Activated T-cell treated with anti-CD3 and anti-CD28 coated beads, Interleukin-2, amount 50 U/mL, for 4 hours (primary cell): ENCODE measurements at places on chromosomes 11 and 22.

DNA sequence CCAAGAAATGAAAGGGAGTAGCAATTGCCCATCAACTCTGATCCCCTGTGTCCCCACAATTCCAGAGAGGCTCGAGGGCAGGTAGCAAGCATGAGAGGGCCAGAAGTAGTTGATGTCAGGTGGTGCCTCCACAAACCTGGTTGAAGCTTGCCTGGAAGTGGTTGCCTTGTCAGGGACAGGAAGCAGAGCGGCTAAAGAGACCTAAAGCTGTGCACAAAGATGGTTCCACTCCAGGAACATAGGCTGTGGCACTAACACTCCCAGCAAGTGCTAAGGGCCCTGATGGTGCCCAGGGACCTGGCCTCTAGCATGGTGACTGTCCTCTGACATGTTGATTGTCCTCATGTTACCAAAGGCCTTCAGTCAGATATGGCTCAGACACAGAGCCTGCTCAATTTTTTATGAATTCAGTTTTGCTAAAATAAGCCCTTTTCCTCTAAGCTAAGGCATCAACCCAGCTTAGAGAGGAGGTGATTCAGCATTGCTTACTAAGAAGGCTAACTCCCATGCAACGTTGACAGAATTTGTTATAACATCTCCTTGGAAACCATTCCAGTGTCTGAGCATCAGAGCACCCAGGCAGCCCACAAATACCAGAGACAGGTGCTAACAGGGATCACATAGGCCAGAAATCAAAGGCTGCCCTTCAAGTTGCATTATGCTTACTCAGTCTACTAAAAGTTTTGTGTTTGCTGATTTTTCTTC, 196.3 kb upstream of the ARHGAP20 start:
- no peak for DNase-seq

GRCh38 chr11:61132646-61133045, 28.6 kb downstream of the VPS37C start:
- DNase-seq, result no peak

DNA sequence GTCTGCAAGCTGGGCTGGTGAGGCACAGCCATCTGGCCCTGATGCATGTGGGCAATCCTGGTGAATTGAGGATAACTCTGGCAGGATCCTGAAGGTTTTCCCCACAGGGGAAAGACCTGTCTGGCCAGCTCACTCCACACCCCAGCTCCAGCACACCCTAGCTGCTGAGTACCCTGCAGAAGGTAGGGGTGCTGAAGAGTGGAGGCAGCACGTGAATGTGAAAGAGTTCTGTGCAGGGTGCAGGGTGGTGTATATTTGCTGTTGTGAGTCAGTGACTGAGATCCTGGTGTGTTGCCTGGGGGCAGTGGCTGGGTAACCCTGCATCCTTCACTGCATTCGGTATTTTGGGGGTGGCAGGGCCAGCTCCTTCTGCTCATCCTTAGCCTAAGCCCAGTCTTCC, 22.4 kb downstream of the DGAT2 start:
- no peak for DNase-seq

GRCh38 chr11:33723238-33723881, 12.9 kb downstream of the CD59 start:
- no peak for DNase-seq

DNA sequence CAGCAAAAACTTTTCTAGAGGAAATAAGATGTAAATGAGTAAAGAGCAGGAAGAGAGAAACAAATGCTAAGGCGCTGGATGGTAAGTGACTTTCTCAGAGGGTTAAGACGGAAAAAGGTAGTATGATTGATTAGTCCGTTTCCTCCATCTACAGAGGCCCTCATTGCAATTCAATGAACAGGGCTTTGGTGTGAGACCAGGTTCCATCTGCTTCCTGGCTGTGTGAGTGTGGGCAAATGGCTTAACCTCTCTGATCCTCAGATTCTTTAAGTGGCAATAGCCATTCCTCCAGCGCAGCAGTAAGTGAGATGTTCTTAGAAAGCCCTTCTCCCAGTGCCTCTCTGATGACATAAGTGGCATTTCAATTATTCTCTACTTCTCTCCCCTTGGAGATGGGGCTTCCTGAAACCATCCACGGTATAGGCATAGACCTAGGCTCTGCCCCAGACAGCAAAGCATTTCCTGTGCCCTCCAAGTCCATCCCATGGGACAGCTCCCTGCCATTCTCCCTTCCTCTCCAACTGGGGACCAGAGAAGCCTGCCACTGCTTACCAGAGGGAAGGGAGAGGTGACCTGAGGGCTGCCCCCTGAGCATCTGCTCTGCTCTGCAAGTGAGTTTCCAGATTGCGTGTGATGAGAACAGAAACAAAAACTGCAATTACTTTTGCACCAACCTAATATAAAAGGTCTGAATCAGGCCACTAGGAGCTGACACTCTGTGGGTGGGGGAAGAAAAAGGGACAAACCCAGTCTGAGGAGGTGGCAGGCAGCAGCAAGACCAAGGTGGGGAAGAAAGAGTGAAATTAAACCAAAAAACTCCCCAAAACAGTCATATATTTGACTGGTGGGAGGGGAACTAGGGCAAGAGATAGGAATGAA, 12.7 kb upstream of the CD44 start:
- DNase-seq, result peak; percentile 36

GRCh38 chr22:23219822-23220484, 39.6 kb downstream of the BCR start:
- DNase-seq, result peak; percentile 48

GRCh38 chr11:72418834-72419560, 15.3 kb downstream of the CLPB start:
- DNase-seq, result no peak

- DNase-seq, result no peak
Observed at GRCh38 chr11:40274017-40274416, 1185.4 kb downstream of the LRRC4C start.

DNA sequence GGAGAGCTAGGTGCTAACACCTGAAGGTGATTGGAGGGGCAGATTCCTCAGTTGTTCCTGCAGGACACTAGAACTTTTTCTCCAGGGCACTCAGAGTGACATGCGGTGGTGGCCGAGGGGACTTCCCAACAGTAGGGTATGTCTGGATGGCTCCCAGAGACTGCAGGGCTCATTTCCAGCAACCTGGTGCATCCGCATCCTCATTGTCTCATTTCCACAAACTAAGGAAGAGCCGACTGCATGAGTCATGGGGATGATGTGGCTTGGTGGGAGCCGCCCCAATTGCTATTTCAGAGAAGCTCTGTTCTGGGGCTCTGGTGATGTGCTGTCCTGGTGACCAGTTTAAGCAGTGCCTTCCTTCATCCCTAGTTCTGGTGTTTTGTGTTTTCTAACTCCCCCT, 2.8 kb upstream of the ROBO4 start:
- DNase-seq, result no peak

GRCh38 chr11:116808262-116809175, 14.6 kb downstream of the APOA4 start:
- no peak for DNase-seq

DNA sequence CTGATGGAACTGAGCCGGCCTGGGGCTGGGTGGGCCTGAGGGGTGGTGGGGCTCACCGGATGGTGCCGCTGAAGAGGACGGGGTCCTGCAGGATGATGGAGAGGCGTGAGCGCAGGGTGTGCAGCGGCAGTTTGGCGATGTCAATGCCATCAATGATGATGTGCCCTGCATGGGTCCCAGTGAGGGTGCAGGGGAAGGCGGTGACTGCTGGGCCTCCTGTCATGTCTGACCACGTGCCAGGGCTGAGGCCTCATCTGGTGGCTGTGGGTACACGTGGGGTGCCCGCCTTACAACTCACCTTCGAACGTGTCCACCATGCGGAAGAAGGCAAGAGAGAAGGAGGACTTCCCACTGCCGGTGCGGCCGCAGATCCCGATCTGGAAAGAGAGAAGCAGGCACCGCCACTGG, 7.1 kb upstream of the KCNJ11 start:
- no peak for DNase-seq

DNA sequence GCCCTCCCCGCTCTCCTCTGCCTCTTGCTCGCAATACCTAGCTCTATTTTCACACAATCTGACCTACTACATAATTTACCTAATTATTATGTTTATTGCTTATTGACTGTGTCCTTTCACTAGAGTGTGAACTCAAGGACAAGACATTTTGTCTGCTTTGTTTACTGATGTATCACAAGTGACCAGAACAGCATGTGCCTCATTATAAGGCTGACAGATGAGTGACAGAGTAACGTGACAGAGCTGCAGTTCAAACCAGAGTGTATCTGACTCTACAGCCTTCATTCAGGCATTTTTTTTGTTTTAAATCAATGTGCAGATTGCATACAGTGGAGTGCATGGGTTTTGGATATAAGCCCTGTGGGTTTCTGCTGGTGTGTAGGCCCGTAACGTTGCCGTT, 82.0 kb upstream of the RAB1B start:
- DNase-seq, result no peak

- no peak for DNase-seq
Observed at GRCh38 chr11:73578592-73579185, 19.2 kb downstream of the FAM168A start.

DNA sequence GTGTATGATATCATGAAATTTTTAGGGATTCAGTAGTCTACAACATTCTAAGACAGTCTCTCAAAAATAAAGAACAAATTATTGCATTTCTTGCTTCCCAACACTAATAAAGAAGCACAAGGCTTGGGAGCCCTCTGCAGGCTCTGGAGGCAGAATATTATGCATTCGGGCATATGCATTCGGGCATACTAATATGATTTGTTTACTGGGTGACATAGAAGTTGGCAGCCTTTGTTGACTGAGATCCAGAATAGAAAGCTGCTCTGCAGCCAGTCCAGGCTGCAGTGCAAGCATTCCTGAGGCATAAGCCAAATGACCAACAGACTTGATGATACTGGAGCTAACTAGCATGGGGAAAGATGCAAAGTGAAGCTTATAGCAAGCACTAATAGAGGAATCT, 945.5 kb downstream of the OPCML start:
- no peak for DNase-seq

- DNase-seq, result no peak
Observed at GRCh38 chr11:35539781-35540281, 14.4 kb upstream of the PAMR1 start.

DNA sequence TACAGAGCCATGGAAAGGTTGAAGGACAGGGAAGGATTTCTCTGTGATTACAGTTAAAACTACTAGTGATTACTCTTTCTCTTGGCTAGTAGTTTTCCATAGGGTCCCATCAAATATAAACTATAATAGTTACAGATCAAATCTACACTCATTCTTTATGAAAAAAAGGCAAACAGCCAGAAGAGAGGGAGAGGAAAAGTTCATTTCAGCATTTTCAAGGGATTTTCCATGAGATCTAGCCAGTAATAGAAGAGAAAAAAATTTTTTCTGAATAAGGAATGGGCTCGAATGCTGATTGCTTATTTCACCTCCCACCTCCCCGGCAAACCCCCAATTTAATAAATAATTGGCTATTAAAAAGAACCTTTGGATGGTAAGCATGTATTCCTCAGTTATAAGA, 74.8 kb upstream of the BLID start:
- no peak for DNase-seq
